Activated CD8-positive, alpha-beta T cell treated with anti-CD3 and anti-CD28 coated beads for 36 hours (primary cell): ENCODE measurements at places on chromosomes 1 and 21. TPM values are rescaled to one million over a fixed set of nuclear protein-coding genes. Genes with fewer than 3 reads are reported as not detected.

Gene KCNJ9
- not detected for total RNA-seq

Gene PPM1J
- total RNA-seq: 2.8 TPM

Gene CHI3L1
- not detected for total RNA-seq

Gene OR6P1
- total RNA-seq: not detected

Gene SLAMF8
- total RNA-seq: 0.54 TPM

Gene KPRP
- total RNA-seq: not detected

Gene MARK1
- not detected for total RNA-seq

Gene ELF3
- 0.27 TPM for total RNA-seq

Gene ST6GALNAC3
- total RNA-seq: 2.9 TPM

Gene USH2A
- not detected for total RNA-seq

Gene CNR2
- 0.25 TPM for total RNA-seq

Gene PTPRC
- total RNA-seq: 499 TPM

Gene AMY1B
- not detected for total RNA-seq

Gene CYP2J2
- total RNA-seq: 1.4 TPM

Gene OR2L13
- not detected for total RNA-seq

Gene LCE3B
- total RNA-seq: not detected

Gene SUCO
- total RNA-seq: 22.8 TPM

Gene ZSWIM5
- 0.70 TPM for total RNA-seq

Gene HCRTR1
- total RNA-seq: not detected

Gene MFAP2
- not detected for total RNA-seq

Gene TMEM51
- total RNA-seq: not detected

Gene PLA2G5
- not detected for total RNA-seq

Gene PFKFB2
- total RNA-seq: 3.5 TPM
